ENCODE measurements at places on chromosomes 16 and 17. TPM values are rescaled to one million over a fixed set of nuclear protein-coding genes. Genes with fewer than 3 reads are reported as not detected.

SHCBP1 gene
- total RNA-seq, result 43.9 TPM

HBA2 gene
- not detected for total RNA-seq

GRCh38 chr16:72226136-72226535 lies 54.2 kb upstream of the PMFBP1 start:
- H3K27me3 ChIP-seq, result peaks cover 4% of the 10 kb centered on the region
- no peak overlapping the region for H3K4me3 ChIP-seq
- no peaks in the 10 kb centered on the region for H3K36me3 ChIP-seq
- DNase-seq, result no peak
- no peaks in the 10 kb centered on the region for H3K4me1 ChIP-seq

DNA sequence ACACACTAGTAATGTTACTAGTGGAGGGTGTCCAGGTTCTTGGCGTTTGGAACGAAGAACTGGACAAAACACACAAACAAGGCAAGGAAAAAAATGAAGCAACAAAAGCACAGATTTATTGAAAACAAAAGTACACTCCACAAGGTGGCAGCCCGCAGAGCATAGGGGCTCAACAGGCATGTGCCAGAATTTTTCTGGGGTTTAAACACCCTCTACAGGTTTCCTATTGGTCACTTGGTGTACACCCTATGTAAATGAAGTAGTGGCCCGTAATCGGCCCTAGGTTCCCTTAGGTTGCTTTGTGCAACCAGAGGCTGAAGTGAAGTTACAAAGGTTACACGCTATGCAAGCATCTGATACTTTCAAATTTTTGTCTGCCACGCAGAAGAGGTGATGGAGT lies 8.1 kb downstream of the OR2C1 start:
- peaks cover 1% of the 10 kb centered on the region for H3K4me1 ChIP-seq
- no peak for DNase-seq
- H3K27ac ChIP-seq, result no peak overlapping the region
- H3K36me3 ChIP-seq, result peaks cover 13% of the 10 kb centered on the region
- no peak overlapping the region for H3K4me3 ChIP-seq

DNA sequence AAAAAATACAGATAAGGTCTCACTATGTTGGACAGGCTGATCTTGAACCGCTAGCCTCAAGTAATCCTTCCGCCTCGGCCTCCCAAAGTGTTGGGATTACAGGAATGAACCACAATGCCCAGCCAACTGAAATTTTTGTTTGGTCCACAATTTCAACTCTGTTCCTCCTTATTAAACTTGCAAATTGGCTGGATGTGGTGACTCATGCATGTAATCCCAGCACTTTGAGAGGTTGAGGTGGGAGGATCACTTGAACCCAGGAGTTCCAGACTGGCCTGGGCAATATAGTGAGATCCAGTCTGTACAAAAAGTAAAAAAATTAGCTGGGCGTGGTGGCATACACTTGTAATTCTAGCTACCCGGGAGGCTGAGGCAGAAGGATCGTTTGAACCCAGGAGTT lies 13.4 kb downstream of the ARSG start:
- no peak overlapping the region for H3K27ac ChIP-seq
- no peak overlapping the region for H3K4me3 ChIP-seq
- no peak for DNase-seq
- peaks cover 1% of the 10 kb centered on the region for H3K27me3 ChIP-seq
- peaks cover 17% of the 10 kb centered on the region for H3K4me1 ChIP-seq
- peaks cover 5% of the 10 kb centered on the region for H3K36me3 ChIP-seq

DNA sequence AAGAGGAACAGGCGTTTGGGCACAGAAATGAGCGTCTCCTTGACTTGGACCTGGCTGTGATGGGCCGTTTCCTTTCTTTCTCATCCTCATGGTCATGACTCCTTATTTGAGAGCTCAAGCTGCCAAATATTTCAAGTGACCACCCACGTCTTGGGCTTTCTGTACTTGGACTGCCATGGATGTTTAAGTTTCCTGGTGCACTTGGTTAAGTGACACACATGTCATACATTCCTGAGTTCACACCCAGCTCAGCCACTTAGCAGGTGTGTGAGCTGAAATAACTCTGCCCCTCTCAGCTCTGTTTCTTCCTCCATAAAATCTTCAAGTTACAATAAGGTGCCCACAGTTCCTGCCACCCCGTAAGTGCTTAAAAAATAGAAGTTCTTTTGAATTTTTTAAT lies 114.5 kb downstream of the CLEC16A start:
- no peak overlapping the region for H3K4me3 ChIP-seq
- H3K4me1 ChIP-seq, result peaks cover 42% of the 10 kb centered on the region
- DNase-seq, result no peak
- no peak overlapping the region for H3K27ac ChIP-seq
- H3K27me3 ChIP-seq, result no peaks in the 10 kb centered on the region
- H3K36me3 ChIP-seq, result peaks cover 50% of the 10 kb centered on the region

- no peak overlapping the region for H3K27ac ChIP-seq
- DNase-seq, result no peak
- H3K4me3 ChIP-seq, result no peak overlapping the region
- H3K36me3 ChIP-seq, result no peaks in the 10 kb centered on the region
- H3K27me3 ChIP-seq, result no peaks in the 10 kb centered on the region
- peaks cover 23% of the 10 kb centered on the region for H3K4me1 ChIP-seq
Observed at GRCh38 chr17:83067071-83067717, 12.2 kb upstream of the METRNL start.

Measured in activated CD4-positive, alpha-beta T cell treated with anti-CD3 and anti-CD28 coated beads, Interleukin-2, amount 10 ng/mL, durations not matched to agents 24 days and 14 days (primary cell).